ENCODE measurements at places on chromosomes 13 and 19.
A peak's percentile ranks its signal among the peaks of the same experiment; 100 is the strongest.

GRCh38 chr19:10911579-10912363 is 16.7 kb downstream of the YIPF2 start:
- DNase-seq, result no peak

GRCh38 chr19:35404879-35405622 is 34.2 kb downstream of the GPR42 start:
- DNase-seq, result no peak

DNA sequence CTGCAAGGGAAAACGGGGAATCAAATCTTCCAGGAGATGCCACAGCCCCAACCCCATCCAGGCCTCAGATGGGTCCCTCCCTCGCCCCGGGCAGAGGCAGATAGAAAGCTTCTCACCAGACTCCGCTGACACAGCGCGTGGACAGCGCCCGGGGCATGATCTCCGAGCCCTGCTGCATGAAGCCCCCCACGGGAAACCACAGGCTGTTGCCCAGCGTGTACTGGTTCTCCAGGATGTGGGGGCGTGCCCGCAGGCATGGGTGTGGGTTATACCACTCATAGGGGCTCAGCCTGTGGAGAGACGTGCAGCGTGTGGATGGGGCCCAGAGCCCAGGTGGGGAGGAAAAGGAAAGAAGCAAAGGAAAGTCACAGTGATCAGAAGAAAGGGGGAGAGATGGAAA is 27.2 kb upstream of the ATP1A3 start:
- DNase-seq, result no peak

- no peak for DNase-seq
Measured at GRCh38 chr19:19742773-19743172, 9.9 kb upstream of the ZNF14 start.

DNA sequence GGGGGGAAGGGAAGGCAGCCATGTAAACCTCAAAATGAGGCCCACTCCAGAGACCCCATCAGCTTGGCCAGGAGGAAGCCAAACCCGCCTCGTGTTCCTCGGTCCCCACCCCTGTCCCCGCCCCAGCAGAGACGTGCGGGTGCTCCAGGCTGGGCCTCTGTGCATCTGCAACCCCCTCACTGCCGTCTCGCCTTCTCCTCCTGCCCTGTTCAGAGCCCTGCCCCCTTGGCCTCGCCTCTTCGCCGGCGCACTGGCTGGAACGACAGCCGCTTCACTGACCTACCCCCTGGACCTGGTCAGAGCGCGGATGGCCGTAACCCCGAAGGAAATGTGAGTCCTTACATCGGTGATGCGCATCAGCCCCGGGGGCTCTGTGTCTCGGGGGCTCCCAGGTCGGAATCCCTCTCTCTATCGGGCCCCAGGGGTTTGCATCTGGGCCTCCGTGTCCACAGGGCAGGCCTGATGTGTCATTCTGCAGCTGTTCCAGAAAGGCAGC is 32.2 kb downstream of the TMEM161A start:
- DNase-seq, result no peak

DNA sequence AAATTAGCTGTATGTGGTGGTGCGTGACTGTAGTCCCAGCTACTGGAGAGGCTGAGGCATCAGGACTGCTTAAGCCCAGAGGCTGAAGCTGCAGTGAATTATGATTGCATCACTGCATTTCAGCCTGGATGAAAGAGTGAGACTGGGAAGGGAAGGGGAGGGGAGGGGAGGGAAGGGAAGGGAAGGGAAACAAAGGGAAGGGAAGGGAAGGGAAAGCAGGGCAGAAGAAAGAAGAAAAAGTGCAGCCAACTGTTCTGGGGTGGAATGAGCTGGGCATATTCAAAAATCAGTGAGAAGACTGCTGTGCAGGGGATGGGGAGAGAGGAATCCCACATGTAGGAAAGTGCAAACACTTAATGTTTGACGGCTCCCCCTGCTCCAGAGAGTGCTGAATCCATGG is 905.5 kb downstream of the UQCRFS1 start:
- no peak for DNase-seq

DNA sequence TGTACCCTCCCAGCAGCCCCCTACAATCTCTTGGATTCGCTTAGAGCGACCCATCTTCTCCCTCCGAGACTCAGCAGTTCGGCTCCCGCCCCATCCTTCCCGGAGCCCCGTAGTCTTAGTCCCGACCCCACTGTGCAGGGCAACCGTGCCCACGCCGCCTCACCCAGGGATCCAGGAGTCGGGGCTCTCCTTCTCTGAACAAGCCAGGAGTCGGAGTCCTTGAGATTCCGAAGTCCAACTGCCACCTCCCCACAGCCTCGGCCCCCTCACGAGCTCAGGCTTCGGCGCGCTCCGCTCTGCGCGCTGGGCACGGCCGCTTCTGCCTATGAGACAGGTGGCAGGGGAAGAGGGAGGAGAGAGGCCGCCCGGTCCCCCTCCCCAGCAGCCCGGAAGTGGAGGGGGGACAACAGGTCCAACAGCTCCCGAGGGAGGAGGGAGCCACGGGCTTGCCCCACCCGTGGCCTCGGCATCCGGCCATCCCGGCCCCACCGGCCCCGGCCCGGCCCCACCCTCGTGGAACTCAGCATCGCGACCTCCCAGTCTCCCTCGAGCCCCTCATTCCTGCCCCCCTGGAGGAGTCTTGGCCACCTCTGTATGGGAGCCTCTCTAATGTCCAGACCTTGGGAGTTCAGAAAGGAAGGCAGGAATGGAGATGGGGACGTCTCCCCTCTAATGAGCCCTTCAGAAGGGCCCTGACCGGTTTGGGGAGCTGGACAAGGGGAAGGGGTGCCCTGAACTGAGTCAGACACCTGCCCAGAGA is at the start of gene PHLDB3:
Gene PHLDB3 (minus strand): TSS at position 321 of the 760 bp plus-strand sequence. CDS start 628 bp downstream, outside the sequence.
- DNase-seq, result peak; percentile 38

DNA sequence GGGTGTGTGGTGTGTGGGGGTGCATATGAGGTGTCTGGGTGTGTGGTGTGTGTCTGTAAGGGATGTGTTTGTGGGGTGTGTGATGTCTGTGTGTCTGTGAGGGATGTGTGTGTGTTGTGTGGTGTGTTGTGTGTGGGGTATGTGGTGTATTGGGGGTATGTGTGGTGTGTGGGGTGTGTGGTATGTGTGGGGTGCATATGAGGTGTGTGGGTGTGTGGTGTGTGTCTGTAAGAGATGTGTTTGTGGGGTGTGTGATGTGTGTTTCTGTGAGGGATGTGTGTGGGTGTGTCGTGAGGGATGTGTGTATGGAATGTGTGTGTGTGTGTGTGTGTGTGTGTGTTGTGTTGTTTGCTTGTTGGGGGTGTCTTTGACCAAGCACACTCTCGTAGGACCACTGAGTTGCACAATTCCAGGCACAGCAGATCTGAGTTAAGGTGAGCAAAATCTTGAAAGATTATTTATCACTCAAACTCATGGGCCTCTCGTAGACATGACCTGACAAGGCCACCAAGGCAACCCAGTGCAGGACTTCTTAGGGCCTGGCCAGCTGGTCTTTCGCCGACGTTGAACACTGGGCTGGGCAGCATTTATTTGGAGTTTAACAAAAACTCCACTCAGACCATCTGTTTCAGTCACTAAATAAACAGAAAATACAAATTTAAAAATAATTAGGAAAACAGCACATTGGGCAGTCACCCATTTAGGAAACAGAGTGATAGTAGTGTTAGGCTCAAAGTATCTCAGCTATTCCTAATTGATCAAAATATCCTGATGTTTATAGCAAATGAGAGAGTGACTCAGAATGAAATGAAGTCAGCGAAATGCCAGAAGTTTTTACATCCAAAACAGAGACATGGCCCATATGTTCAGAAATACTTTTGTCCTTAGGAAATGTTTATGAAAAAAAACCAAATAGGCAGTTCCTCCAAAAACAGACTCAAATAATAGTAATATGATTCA is 301.1 kb downstream of the FGF9 start:
- no peak for DNase-seq

GRCh38 chr13:108527844-108528243 is 101.6 kb upstream of the MYO16 start:
- DNase-seq, result no peak

- no peak for DNase-seq
Measured at GRCh38 chr19:16829822-16830289, 658 bp downstream of the SIN3B start.

- DNase-seq, result no peak
Measured at GRCh38 chr13:84865783-84866221, 933.4 kb downstream of the SLITRK6 start.

DNA sequence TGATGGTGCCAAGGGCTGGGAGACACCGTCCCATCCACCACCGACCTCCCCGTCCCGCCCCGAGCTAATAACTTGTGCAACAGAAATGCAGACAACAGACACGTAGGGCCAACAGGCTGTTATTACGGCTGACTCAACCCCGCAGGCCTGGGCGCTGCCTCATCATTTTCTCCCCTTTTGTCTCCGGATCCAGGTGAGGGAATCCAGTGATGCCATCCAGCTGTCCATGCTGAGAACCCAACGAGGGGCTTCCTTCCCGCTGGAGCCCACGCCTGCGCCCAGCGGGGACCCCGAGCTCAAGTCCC is 6.4 kb upstream of the DIRAS1 start:
- DNase-seq, result no peak

GRCh38 chr19:12603714-12604113 is 6.9 kb downstream of the ZNF490 start:
- DNase-seq, result peak; percentile 24

GRCh38 chr13:33644581-33645543 is 173.1 kb upstream of the RFC3 start:
- DNase-seq, result no peak

- no peak for DNase-seq
Measured at GRCh38 chr19:14544977-14545715, 15.8 kb downstream of the TECR start.

GRCh38 chr19:11767633-11768133 is 883 bp downstream of the ZNF441 start:
- DNase-seq, result no peak

- DNase-seq, result peak; percentile 28
Measured at GRCh38 chr19:3670796-3671679, 29.2 kb downstream of the PIP5K1C start.

GRCh38 chr13:106752584-106753170 is 184.7 kb upstream of the ARGLU1 start:
- DNase-seq, result no peak

DNA sequence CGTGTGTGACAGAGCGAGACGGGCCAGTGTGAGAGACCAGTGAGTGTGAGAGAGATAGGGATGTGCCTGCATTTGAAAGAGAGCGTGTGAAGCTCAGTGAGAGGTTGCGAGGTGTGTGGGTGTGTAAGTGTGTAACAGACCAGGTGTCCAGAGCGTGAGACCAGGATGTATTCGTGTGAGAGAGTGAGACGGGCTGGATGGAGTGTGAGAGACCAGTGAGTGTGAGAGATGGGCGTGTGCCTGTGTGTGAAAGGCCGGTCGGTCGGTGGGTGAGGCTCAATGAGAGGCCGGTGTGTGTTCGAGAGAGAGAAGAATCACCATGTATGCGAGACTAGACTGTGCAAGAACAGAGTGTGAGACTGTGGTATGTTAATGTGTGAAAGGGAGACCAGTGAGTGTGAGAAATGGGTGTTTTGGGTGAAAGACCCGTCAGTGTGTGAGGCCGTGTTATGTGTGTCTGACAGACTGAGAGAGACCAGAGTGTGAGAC is 679 bp downstream of the ZNF471 start:
- no peak for DNase-seq

- no peak for DNase-seq
Measured at GRCh38 chr19:1234955-1235380, 2.8 kb downstream of the CBARP start.

- DNase-seq, result no peak
Measured at GRCh38 chr13:86946734-86947133, 724.4 kb upstream of the SLITRK5 start.
